ENCODE measurements at places on chromosomes 4 and X. TPM values are rescaled to one million over a fixed set of nuclear protein-coding genes. Genes with fewer than 3 reads are reported as not detected.

GRCh38 chrX:19787305-19787815 lies 100.0 kb downstream of the SH3KBP1 start:
- DNase-seq = no peak

DNA sequence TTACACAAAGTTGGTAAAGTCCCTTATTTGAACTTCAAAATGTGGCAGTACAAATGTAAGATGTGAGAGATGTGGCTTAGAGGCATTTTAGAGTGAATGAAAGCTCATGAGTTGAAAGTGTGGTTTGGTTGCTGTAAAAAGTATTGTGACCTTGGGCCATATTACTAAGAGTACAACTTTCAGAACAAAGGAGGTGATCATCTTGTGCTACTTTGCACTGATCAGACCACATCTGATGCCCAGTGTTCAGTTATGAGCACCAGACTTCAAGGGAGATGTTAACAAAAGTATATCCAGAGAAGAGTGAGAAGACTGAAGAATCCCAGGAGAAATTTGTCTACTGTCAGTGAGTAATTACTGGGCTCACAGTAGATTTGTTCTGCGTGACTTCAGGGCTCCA lies 30.2 kb downstream of the NLGN3 start:
- DNase-seq = no peak

The ADH1B gene
- total RNA-seq = not detected

- peak; percentile 59 for DNase-seq
Observed at GRCh38 chrX:110847334-110847733, 51.7 kb upstream of the CHRDL1 start.

- DNase-seq = peak; percentile 7
Observed at GRCh38 chr4:73170518-73171198, 87.9 kb downstream of the ANKRD17 start.

DNA sequence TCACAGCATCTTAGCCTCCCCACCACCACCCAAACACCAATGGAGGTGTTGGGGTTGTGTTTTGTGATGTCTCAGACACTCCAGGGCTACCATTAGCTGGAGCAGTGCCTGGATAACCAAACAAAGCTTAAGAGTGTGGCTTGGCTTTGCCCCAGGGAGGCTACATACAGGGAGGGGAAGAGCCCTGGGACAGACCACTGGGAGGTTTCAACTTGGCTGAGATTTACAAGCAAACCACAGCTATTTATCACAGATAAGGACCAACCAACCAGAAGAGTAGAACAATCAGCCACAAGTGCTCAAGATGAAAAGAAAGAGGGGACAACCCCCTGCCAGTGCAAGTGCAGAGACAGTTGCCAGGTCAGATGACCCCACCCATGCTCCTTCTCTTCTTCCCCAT lies 24.1 kb downstream of the SOX3 start:
- peak; percentile 0 for DNase-seq

The GALNTL6 gene
- not detected for total RNA-seq

The MAGEA1 gene
- not detected for total RNA-seq

DNA sequence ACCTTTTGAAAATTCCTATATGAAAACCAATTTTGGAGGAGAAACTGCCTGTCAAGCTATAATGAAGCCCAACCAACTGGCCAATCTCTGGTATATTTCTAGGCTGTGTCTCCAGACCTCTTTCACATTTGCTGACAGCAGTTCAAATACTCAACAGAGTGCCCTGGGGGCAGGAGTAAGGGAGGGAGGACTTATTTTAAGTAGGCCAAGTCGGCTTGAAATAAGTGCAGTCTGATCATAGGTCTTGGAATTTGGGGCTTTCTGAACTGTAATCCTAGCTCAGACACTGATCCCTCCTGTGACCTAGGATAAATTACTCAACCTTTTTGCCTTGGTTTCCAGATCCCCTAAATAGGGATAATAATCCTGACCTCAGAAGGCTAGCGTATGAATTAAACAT lies 59.4 kb upstream of the SLC7A11 start:
- DNase-seq = peak; percentile 30

DNA sequence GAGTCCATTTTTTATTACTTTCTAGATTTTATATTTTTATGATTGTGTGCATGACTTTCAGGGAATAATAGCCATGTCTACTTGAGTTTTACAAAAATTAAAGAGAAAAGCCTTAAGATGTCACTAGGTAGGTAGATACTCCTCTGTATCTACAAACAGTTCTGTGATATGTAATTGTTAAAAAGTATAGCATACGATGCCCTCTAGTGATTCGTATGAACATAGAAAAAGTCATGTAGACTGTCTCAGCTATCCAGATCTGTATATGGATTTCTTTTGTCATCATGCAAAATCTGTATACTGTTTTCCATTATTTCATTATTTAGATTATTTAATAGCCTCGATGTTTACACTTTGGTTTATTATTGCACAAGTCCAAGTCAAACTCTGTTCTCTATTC lies 856.6 kb downstream of the CENPC start:
- peak; percentile 65 for DNase-seq

DNA sequence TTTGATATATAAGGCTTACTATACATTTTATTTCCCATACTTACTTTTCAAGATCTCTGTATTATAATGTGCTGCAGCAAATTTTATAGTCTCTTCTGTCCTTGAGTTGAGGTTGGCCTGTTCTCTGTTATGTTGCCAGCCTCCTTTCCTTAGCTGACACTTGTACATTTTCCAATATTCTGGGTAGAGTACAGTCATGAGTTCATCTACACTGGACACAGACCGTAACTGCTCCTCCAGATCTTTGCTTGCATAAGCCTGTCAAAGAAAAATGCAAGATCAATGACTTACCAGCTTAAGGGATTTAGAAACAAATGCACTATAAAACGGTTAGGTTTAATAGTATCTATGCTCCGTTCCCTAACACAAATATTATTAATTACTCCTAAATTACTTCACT lies 63.2 kb downstream of the VEGFC start:
- no peak for DNase-seq

GRCh38 chr4:39528061-39528465 lies 824 bp upstream of the UGDH start:
- no peak for DNase-seq

DNA sequence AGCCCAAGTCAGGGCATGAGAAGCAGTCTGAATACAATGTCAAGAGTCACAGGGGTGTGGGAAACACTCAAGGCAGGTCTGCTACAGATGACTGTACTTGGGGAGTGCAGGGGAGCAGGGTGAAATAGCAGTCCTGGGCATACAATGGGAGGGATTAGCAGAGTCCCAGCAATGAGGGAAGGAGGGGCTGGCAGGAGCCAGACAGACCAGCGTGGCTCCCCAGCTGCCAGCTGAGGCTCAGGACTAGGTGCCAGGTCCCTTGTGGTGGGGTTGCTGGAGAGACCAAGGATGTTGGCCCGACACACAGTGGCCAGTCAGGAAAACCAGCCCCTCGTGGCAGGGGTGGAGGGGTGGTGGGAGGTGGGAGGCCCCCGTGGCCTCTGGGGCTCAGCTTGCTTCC lies 86.6 kb downstream of the RTL5 start:
- no peak for DNase-seq

The AP1S2 gene
- 78.3 TPM for total RNA-seq

The CETN2 gene
- total RNA-seq = 81.1 TPM

The PARM1 gene
- 0.35 TPM for total RNA-seq

DNA sequence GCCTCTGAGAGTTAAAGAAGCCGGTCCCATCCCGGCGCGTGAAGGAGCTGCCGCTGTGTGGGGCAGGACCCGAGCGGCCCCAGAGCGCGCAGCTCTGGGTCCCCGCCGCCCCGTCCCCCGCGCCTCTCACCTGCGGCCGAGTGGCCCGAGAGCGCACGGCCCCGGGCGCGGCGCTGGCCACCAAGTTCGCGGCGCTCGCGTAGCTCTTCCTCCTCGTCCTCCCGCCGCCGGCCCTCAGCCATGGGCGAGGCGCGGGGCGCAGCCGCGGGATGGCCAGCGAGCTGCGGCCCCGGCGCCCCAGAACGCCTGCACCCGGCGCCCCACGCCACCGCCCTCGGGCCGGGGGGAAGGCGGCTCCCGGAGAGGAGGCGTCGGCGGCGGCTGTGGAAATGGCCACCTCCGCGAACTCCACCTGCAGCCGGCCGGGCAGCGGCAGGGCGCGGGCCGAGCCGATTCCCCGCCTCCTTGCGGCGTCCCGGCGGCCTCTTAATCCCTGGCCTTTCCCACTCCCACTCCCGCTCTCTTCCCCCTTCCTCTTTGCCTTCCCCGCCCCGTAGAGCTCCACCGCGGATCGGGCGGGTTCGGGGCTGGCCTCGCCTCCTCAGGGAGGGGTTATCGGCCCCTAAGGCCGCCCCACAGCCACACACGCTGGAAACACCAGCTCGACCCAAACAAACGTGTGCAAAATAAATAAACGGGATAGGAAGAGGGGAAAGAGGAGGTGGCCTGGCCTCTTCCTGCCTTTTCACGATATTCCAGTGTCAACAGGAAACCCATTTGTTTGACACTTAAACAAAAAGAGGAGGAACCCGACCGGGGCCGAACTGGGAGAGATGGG lies at the start of gene SH3D19:
SH3D19 (minus strand) TSS at position 495 of the 838 bp plus-strand sequence; CDS start at position 242, 253 bp downstream.
- DNase-seq = peak; percentile 40

DNA sequence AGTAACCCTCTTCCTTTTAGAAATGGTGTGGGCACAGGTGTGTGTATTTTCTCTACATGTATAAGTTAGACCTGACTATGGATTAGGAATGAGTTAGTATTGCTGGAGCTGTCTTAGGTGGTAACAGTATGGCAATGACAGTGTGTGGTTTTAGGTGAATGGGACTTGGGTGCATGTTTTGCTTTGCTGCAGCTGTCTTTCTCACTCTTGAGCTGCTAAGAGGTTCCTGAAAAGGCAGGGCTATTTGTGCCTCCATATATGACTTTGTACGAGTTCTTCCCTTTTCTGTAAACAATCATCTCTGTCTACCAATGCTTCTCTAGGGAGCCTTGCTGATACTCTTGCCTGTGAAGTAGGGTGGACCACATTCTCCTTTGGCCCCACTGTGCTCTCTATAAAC lies 234.8 kb upstream of the HHIP start:
- no peak for DNase-seq

- no peak for DNase-seq
Observed at GRCh38 chrX:39137363-39137954, 336.2 kb downstream of the MID1IP1 start.

The HPSE gene
- 3.8 TPM for total RNA-seq

- no peak for DNase-seq
Observed at GRCh38 chrX:124358800-124359383, 12.5 kb downstream of the SH2D1A start.

The RPA4 gene
- 0.17 TPM for total RNA-seq

The ZMAT1 gene
- 6.4 TPM for total RNA-seq

- DNase-seq = no peak
Observed at GRCh38 chr4:40789031-40789430, 39.3 kb downstream of the NSUN7 start.

DNA sequence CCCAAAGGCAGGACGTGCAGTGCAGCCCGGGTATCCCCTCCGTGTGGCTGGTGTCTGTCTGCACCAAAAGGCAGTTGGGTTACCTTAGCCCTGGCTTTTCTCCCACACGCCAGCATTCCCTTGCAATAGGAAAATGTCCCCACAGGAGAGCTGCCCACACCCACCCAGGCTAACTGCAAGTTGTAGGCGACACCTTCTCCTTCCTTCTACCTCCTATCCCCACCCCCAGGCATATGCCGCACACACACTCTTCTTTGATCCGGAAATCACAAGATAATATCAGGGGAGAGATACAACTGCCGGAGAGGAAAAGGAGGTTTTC lies 444 bp upstream of the APBB2 start:
- DNase-seq = no peak

DNA sequence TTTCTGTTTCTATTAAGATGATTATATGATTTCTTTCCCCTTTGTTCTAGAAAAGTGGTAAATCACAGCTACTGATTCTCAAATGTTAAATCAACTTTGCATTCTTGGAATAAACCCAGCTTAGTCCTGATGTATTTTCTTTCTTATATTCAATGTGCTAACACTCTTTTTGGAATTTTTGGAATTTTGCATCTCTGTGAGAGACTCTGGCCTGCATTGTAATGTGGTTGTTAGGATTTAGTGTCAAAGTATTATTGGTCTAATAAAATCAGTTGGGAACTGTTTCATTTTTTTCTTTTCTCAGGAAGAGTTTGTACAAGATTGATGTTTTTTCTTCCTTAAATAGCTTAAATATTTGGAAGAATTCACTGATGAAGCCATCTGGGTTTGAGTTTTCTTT lies 109.6 kb downstream of the KIT start:
- no peak for DNase-seq

The RXFP1 gene
- 0.10 TPM for total RNA-seq

The POF1B gene
- 3.1 TPM for total RNA-seq

The PCDH10 gene
- total RNA-seq = 0.17 TPM

- peak; percentile 72 for DNase-seq
Observed at GRCh38 chrX:41265615-41266014, 68.3 kb upstream of the DDX3X start.

- no peak for DNase-seq
Observed at GRCh38 chrX:26352891-26353430, 137.0 kb downstream of the MAGEB5 start.

DNA sequence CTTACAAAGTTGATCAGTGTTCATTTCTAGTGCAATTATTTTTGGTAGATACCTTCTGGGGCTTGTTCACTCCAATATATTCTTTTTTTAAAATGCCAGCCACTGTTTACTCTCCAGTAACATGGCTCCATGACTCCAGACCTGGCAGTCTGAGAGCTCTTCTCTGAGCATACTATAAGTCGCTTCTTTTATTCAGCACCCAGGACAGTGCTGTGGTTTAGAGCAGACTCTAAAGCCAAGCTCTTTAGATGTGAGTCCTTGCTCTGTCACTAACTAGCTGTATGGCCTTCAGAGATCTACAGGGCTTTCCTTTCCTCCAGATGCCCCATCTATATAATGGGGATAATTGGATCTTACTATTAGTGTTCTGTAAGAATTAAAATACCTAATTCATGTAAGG lies 200.2 kb upstream of the FAM241A start:
- DNase-seq = peak; percentile 9

DNA sequence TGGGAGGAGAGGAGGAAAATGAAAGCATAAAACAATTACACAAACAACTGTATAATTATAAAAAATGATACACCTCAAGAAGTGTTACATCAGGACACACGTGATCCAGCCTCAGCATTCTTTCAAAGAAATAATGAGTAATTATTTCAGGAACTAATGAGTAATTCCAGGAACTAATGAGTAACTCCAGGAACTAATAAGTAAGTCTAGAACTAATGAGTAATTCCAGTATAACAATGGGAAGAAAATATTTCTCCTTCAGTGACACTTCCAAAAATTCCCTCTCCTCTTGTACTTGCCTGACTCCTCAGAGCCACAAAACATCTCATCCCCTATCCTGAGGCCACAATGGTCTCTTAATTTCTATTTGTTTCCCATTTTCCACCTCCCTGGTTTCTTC lies 63.5 kb upstream of the COL25A1 start:
- DNase-seq = peak; percentile 92

DNA sequence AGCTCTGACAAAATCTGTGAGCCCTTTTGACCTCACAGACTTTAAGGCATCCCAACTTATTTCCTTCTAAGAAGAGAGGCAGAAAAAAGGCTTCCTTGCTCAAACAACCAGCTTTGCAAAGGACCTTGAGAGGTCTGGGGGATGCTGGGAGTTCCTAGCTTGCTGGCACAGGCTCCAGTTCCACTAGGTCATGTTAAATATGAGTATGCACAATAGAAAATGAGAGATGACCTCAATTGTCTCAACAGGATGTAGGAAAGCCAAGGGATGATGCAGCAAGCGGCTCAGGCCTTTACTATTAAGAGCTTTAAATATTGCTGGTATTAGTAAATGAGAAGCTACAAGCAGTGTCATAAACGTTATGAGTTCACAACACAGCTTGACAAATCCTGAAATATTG lies 13.3 kb upstream of the ZNF827 start:
- no peak for DNase-seq

- DNase-seq = no peak
Observed at GRCh38 chr4:70678383-70678999, 9.8 kb upstream of the UTP3 start.

The FSTL5 gene
- 0.05 TPM for total RNA-seq

All from renal cortical epithelial cell (primary cell).